ENCODE measurements at places on chromosomes 16 and 17.

DNA sequence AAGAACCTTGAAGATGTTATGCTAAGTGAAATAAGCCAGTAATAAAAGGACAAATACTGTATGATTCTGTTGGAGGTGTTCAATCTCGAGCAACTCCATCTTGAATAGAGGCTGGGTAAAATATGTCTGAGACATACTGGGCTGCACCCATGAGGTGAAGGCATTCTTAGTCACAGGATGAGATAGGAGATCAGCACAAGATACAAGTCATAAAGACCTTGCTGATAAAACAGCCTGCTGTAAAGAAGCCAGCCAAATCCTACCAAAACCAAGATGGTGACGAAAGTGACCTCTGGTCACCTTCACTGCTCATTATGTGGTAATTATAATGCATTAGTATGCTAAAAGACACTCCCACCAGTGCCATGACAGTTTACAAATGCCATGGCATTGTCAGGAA lies 98.1 kb downstream of the RGS9 start:
- no peak for DNase-seq

DNA sequence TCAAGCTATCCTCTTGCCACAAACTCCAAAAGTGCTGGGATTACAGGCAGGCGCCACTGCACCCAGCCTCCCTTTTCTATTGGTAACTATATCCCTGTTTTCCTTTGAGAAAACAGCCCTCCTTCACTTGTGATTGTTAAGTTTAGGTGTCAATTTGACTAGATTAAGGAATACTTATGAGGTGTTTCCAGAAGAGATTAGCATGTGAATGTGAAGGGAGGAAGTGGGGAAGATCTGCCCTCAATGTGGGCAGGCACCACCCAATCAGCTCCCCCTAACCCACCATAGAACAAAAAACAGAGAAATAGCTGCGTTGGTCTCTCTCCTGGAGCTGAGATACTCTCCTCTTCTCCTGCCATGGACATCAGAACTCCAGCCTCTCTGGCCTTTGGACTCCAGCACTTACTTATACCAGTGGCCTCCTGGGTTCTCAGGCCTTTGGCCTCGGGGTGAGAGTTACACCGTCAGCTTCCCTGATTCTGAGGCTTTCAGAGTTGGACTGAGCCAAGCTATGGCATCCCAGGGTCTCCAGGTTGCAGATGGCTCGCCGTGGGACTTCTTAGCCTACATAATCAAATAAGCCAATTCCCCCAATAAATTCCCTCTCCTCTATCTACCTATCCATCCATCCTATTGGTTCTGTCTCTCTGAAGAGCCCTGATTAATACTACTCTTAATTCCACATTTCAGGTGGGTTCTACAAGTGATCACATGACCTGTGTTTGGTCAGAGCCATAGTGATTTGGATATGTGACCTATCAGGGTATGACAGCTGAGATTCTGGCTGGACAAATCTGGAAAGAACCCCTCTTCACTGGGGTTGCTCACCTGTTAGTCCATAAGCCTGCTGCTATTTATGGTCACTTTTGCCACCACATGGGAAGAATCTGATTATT lies 12.0 kb upstream of the STAT3 start:
- DNase-seq: no peak

- no peak for DNase-seq
Observed at GRCh38 chr17:27511168-27511883, 55.1 kb downstream of the KSR1 start.

DNA sequence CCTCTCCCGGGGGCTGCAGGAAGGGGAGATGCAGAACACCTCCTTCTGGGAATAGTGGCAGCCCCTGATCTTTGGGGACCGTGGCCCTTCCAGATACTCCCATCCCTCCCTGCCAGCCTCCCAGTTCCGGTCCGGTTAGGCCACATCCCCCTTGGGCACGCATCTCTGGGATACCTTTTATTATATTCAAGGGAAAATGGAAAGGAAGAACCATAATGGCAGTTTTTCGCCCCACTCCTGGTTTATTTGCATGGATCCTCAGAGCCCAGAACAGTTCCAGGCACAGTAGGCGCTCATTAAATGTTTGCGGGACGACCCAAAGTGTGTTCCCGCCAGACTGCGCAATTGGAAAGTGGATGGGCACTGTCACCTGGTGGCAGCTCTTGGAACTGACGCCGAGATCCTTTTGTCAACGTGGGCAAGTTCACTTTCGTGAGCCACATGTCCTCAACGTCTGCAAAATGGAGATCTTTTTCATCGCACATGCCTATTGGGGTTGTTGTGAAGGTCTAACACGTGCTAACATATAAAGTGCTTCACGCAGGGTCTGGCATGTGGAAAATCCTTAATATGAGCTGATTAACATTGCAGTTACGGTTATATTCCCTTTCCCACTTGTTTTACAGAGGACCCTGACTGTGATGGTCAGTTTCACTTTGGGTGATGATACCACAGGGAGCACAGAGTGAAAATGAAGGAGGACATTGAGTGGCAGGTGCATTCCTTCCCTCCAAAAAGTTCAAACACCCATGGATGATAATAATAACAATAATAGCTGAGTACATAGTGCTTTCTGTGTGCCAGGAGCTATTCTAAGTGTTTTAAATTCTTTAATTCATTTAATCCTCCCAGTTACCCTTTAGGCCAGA lies 1.7 kb upstream of the GPRC5B start:
- DNase-seq: peak; percentile 18

- no peak for DNase-seq
Observed at GRCh38 chr16:70476272-70477020, 22.1 kb downstream of the FCSK start.

- no peak for DNase-seq
Observed at GRCh38 chr17:78960928-78961327, 18.8 kb downstream of the LGALS3BP start.

- no peak for DNase-seq
Observed at GRCh38 chr17:71234349-71234748, 886.5 kb upstream of the SOX9 start.

GRCh38 chr17:60398227-60398959 lies 6.5 kb upstream of the USP32 start:
- DNase-seq: no peak

DNA sequence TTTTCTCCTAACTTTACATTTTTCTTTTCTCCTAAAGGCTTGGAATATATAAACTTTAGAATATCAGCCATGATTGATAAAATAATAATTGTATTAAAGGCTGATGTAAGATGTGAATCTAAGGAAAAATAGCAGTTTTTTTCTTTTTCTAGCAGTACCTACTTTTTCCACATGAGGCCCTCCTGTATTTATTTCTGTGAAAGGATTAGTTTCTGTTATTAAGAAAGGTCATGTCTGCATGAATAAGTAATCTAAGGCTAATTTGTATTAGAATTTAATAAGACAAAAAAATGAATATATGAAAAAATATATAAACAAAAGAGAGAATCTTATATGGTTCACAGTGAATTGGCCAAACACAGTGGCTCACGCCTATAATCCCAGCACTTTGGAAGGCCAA lies 85.3 kb downstream of the STXBP4 start:
- DNase-seq: no peak

DNA sequence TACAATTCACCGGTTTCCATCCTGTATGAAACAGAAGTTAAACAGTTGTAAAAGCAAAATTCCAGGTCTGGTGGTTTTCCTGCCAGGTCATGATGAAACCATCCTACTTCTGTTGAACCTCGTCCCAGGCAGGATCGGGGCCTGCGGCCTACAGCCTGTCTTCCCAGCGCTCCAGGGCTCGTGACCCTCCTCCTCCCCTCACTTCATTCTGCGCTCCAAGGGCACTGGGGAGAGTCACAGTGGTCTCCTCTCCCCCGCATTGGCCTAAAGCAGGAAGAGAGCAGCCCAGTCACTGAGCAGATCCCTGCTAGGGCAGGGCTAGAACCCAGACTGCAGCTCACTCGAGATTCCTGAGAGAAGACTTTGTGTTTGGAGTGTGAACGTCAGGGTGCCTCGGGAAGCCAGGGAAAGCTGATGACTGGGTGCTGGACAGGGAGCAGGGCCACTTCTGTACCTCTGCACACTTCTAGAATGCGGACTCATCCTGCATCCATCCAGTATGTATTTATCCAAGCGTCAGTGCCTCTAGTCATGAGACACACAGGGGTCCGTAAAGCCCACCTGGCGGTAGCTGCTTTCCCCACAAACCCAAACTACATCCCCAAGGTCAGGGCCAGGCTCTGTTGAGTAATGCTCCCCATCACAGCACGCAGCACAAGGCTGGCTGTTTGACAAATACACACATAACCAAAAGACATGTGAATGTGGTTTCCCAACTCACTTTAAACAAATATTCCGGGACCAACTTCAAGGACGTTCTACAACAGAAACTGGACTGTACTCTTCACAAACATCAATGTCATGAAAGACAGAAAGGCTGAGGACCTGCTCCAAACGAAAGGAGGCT lies 1.7 kb upstream of the ITGAE start:
- no peak for DNase-seq

DNA sequence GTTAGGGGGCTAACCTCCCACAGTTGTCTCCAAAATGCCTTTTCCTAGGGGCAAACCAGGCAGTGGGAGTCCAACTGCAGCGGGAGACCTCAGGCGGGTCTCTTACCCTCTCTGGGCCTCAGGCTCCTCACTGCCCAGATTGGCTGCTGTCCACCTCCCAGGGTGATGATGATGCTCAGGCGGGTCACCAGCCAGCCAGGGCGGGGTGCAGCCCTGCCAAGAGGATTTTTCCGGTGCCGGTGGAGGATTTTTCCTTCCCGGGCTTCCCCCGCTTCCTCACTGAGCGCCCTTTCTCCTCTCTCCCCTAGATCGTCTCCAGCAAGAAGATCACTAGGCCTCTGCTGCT lies 22.8 kb downstream of the CPNE2 start:
- no peak for DNase-seq

- DNase-seq: no peak
Observed at GRCh38 chr16:52465711-52466267, 81.2 kb downstream of the TOX3 start.

DNA sequence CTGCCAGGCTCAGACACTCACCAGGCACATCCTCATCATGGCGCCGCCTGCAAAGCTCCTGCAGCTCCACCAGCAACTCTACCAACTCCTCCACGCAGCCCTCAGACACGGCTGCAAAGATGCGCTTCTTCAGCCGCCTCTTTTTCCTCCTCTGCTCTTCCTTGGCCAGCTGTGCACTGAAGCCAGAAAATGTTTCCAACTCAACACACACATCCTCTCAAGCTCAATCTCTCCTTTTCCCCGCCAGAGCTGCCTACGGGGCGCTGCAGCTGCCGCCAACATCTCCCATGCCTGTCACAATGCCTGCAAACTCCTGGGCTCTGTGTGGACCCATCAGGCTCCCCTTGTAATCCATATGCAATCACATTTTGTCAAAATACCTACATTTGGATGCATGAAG lies 14.2 kb downstream of the TRPV3 start:
- no peak for DNase-seq

DNA sequence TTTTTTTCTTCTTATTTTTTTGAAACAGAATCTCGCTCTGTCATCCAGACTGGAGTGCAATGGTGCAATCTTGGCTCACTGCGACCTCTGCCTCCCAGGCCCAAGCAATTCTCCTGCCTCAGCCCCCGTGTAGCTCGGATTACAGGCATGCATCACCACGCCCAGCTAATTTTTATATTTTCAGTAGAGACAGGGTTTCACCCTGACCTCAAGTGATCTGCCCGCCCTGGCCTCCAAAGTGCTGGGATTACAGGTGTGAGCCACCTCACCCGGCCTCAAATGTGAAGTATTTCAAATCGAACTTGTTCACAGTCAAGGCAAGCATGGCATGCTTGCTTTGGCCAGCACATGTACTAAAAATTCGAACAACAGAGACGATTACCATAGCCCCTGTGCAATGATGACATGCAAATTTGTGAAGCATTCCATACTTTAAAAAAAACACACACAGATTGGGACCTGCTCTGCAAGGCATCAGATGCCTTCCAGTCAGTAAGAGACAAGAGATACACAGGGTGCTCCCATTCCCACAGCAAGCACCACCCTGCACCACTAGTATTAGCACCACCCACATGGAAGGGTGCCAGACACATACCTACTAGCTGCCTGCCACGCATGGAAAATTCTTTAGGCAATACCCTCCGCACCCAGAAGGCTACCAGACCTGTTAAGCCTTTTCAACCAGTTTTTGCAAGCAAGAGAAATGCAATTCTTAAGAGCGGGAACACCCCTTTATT lies 47.2 kb downstream of the ANKRD11 start:
- peak; percentile 40 for DNase-seq

DNA sequence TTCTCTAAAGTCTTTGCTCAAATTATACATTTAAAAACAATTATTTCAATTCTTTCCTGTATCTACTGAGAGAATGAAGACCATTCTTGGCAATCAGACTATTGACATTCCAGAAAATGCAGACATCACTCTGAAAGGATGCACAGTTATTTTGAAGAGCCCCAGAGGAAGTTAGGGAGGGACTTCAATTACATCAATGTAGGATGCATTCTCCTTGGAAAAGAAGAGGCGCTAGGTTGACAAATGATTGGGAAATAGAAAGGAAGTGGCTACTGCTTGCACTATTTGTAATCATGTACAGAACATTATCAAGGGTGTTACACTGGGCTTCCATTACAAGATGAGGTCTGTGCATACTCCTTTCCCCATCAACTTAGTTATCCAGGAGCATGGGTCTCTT lies 74.3 kb downstream of the SSH2 start:
- no peak for DNase-seq

DNA sequence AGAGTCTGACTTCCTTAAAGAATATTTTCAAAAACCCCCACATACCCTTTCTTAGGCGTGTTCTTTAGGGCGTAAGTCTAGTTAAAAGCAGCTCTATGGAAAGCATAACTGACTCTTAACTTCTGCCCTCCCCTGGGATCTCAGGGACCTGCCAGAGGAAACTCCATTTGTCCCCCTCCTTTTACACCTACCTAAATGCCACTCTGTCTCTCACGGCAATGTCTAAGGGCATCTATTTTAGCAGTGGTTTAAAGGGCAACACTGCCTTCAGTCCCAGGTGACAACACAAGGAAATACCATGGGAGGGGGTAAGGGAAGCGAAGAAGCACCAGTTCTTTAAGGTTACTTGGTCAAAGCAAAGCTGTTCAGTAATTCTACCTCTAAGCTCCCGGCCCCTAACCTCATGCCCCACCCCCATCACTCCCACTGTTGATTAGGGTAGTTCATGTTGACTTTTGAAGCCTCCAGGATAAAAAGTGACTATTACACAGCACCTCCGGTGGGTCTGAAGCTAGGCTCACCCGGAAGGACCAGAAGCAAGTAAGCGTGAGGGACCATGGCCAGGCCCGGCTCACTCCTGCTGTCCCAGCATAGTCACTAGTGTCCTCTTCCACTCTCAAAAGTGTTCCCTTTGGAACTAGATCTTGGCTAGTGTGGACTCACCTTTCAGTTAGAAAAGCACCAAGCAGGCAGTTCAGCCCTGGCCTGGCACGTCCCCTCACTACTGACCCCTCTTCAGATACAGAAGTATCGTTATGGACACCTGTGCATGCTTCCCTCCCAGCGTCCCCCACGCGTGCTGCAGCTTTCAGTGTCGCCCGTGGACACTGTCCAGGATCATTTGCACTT lies 47.1 kb downstream of the CYTH1 start:
- DNase-seq: no peak

DNA sequence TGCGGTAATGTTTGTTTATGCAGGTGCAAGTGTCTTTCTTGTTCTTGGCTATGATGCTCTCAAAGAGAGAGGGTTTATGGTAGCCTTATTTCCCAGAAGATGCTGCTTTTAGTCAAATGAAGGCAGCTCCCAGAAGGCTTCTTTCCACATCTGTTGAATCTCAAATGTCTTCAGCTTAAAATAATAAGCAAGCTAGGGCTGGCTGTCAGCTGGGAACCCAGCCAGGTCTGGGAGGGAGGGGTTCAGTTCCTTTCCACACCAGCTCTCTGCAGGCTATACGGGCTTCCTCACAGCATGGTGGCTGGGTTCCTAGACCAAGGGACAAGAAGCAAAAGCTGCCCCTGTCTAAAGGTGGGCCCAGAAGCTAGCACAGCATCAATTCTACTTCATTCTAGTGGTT lies 47.4 kb upstream of the ATF7IP2 start:
- no peak for DNase-seq
